CD4-positive, alpha-beta T cell (primary cell): ENCODE measurements at places on chromosomes 2 and 18. TPM values are rescaled to one million over a fixed set of nuclear protein-coding genes. Genes with fewer than 3 reads are reported as not detected.

DNA sequence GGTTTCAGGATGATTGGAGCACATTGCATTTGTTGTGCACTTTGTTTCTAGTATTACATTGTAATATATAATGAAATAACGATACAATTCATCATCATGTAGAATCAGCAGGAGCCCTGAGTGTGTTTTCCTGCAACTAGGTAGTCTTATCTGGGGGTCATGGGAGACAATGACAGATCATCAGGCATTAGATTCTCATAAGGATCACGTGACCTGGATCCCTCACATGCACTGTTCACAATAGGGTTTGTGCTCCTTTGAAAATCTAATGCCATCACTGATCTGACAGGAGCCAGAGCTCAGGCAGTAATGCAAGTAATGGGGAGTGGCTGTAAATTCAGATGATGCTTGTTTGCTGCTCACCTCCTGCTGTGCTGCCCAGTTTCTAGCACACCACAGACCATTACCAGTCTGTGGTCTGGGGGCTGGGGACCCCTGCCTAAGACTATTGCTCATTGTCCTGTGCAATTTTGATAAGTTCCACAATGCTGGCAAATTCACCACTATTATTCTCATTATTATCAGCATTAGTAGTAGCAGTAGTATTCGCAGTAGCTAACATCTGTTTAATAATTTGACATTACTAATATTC lies 428.7 kb upstream of the TNP1 start:
- no peak for DNase-seq

DNA sequence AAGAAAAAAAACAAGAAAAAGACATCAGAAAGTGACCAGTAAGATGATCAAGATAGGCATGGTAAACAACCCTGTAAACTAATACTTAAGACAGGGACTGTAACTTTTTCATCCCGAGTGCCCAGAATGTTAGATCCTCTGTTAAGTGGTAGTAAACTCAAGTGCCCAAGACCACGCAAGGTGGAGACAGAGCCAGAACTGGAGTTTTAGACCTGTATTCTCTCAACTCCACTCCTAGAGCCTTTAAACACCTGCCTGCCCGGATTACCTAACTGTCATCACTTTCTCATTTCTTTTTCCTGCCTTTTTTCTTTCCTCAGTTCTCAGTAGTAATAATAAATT lies 75.2 kb upstream of the CDCA7 start:
- DNase-seq = no peak

GRCh38 chr2:226327830-226328229 lies 471.8 kb downstream of the IRS1 start:
- DNase-seq = no peak

Gene UGT1A4
- total RNA-seq = not detected

Gene TMEFF2
- total RNA-seq = not detected

GRCh38 chr2:205683502-205684367 lies 1.4 kb downstream of the NRP2 start:
- DNase-seq = no peak

DNA sequence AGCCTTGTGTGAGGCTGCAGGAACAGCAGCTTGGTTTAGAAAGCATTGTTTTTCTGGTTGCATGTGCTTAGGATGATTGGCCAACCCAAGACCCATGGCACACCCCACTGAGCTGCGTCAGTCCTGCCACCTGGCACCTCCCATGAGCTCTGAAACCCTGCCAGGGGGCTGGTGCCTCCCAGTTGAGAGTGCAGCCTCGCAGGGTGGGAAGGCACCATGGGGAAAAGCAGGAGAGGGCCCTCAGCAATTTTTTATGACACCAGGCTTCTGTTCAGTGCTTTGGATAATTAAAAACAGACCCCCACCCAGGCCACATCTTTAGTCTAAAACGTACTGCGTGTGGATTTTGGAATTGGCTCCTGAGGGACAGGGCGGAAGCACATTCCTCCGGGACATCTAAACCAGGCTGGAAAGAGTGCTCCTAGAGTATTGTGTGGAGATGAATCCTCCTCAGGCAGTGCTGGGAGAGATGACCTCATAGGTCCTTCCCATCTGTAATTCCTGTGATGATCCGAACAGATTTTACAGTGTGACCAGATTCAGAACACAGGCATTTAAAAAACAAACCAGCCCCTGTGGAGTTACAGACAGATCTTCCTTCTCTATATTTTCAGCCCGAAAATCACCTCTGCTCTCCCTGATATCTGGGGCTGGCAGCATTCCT lies 438.3 kb downstream of the ZNF521 start:
- no peak for DNase-seq

DNA sequence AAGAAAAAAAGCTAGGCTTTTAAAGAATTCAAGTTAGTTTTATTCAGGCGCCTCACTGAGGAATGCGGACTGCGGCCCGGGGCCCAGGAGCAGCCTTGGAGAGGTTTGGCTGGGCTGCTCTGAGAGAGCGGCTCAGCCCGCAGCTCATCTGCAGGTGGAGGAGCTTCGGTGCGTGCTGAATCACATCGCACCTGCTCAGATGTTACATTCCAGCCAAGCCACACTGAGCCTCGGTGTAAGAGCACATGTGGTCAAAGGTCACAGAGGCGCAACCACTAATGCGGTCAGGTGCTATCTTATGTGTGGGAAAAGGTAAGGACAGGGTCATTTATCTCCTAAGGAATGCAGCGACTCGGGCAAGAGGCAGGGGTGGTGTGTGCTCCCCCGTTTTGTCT lies 17.1 kb upstream of the CNDP1 start:
- DNase-seq = no peak

Gene IL36A
- not detected for total RNA-seq

GRCh38 chr2:151979694-151980093 lies 119.2 kb downstream of the CACNB4 start:
- no peak for DNase-seq

DNA sequence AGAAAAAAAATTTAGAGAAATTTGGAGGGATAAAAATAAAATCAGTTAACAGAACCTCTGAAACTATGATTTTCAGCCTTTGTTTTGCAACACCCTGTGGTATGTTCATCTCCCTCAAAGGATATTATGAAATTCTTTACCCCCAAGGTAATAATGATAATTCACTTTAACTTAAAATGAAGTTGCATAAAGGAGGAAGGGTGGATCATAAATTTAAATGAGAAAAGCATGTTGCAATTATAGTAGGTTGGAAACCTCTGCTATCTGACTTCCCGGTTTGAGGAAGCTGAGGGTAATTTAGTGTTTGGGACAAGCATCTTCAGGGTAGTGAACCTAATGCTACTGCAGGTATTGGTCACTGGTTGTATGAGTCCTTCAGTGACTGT lies 102.9 kb downstream of the BABAM2 start:
- DNase-seq = no peak

GRCh38 chr2:151198645-151199044 lies 63.0 kb downstream of the RBM43 start:
- DNase-seq = no peak

Gene SP140L
- 55.3 TPM for total RNA-seq

Gene TTR
- total RNA-seq = not detected

Gene NYAP2
- total RNA-seq = not detected

- DNase-seq = no peak
Measured at GRCh38 chr2:85400023-85400422, 10.1 kb downstream of the CAPG start.

GRCh38 chr2:54103454-54104314 lies 11.7 kb upstream of the ACYP2 start:
- DNase-seq = peak; percentile 42

DNA sequence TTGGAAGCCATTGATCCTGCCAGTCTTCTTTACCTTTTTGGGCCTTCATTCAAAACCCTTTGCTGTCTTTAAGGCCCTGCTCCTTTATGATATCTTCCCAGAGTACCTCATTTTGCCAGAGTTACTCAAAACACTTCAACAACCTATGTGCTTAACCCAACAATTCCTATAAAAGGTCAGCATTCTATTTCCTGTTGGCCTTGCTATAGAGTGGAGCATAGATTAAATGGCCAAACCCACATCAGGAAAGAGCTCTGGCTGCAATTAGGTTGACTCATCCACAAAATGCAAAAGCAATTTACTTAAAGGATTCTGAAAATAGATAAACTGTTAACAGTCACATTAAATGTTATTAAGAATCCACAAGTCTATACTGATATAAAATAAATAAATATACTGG lies 21.2 kb downstream of the MRPL33 start:
- no peak for DNase-seq

Gene CYRIA
- 1.3 TPM for total RNA-seq

- no peak for DNase-seq
Measured at GRCh38 chr2:138514173-138514572, 12.6 kb downstream of the SPOPL start.

Gene LDLRAD4
- total RNA-seq = 52.7 TPM
